NCI-H187 treated with DMSO at 0.1 percent for 48 hours (cell line): ENCODE measurements at places on chromosomes 1 and 21.

DNA sequence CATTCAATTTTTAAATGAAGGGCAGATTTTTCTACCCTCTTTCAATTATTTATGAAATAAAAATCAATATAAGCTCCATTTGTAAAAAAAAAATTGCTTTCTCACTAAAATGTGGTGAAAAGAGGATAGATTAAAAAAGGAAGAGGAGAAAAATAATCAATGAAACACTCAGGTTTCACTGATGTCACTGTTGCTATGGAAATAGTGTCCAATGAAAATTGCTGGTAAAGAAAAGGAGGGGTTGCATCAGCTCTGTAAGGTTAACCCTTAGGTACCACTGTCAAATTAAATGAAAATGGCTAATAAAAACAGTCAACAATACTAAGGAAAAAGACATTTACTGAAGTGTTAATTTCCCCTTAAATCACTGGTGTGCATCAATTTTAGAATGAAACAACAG is 91.6 kb upstream of the TTC39A start:
- DNase-seq: no peak

- DNase-seq: no peak
These were observed 52.2 kb downstream of the KIRREL1 start for GRCh38 chr1:158045639-158046038.

DNA sequence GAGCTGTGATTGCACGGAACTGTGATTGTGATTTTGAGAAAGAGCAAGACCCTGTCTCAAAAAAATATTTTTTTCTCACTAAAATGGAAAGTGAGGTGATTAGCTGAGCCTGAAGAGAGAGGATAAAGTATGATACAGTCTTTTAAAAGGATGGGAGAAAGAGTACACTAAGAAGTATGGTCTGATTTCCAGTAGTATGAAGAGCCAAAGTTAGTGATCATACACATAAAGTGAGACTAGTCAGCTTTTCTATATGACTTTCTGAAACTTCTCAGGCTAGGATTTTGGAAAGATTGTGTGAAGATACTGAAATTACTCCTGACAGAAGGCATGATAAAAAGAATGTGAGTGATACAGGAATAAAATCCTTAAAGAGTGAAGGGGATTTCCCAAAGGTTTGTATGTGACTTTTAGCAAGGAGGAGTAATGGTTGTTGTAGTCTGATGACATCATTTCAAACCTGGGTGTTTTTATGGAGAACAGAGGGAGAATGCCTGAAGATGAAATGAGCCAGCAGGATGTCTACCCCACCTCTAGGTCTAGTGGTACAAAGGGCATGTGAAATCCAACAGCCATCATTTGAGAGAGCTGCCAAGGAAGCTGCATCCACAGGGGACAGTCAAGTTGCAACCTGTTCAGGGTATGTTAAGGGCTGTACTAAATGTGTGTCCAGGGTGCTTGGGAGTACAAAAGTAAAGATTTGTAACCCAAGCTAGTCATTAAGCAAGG is 157.7 kb downstream of the PIK3R3 start:
- no peak for DNase-seq

DNA sequence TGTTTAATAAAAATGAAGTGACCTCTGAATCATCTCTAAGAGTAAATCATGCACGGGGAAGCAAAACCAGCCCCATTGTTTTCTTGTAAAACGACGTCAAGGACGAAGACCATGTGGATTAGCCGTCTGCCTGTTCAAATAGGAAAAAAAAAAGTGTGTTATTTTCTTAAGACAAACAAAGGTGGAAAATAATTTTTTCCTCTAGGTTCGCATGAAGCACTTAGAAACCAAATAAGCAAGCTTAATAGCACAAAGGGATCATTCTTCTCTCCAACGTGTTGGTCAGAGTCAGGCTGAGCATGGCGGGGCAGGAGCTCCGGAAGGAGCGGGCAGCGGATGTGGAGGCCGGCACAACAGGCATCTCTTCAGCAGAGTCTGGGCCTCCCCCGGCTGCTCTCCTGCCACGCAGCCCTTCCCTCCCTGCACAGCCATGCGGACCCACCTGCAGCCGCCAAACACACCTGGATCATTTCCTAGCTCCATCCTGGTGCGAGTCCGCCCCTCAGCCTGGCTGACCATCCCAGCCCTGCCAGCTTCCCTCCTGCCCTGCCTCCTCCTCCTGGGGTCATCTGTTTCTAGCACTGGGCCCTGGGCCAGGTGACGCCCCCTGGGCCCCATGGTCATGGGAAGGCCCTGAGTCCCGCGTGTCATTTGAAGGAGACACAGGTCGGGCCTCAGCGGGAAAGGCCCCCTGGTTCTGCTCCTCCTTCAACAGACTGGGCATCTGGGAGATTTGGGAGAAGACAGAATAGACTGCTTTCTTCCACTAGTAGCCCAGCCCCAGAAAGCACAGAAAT is 40.2 kb downstream of the MX1 start:
- DNase-seq: no peak

- DNase-seq: no peak
These were observed 11.2 kb upstream of the ZNF124 start for GRCh38 chr1:247182994-247183393.

GRCh38 chr1:47901001-47901575 is 96.1 kb downstream of the TRABD2B start:
- DNase-seq: peak; percentile 65

GRCh38 chr1:230109895-230110667 is 43.0 kb downstream of the GALNT2 start:
- no peak for DNase-seq

DNA sequence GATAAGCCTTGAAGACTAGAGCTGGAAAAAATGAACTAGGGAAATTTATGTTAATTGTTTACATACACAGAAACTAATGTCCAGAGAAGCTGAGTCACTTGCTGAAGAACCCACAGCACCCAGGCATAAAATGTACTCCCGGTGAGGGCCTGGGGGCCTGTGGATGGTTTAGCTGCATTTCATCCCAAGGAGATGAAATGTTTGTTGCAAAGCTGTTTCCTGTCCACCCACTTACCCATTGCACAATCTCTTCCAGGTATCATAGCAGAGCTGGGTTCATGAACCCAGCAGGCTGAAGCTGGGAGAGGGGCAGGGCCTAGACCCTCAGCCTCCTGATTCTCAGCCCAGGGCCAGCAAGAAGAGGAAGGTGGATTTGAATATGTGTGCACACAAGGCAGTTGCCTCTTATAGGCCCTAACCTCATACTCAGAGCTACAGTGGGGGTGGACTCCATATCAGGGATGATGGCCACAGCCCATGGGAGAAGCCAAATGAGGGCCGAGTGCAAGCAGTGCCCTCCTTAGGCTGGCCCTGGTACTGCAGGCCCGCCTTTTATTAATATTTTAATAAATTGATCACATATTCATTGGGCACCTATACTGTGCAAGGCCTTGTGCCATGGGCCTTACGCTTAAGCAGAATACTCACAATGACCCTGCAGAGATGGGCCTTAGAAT is 110.8 kb downstream of the LACTBL1 start:
- no peak for DNase-seq

DNA sequence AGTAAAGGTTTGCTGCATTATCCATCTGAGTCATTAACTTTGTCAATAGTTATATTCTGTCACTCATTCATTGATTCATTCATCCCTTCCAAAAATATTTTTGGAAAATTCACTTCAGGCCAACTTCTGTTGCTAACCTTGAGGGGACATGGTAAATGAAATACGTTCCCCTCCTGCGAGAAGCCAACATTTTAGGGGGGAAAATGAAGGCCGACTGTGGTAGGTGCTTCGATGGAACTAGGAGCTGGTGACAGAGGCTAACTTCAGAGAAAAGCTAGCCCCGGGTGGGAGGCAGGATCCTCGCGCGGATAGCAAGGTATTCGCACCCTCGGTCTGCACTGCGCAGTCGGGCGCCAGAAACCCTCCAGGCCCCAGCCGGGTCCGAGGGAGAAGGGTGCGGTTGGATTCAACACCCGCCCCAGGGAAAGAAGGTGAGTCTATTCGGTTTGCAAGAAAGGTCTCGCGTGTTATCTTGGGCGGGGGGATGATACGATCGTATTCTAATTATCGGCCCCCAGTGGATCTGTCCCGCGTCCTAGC is 646 bp upstream of the RRP15 start:
- no peak for DNase-seq

- peak; percentile 5 for DNase-seq
These were observed 1.1 kb downstream of the AKT3 start for GRCh38 chr1:243848858-243849420.

- no peak for DNase-seq
These were observed 170.1 kb downstream of the CRB1 start for GRCh38 chr1:197438010-197438790.

DNA sequence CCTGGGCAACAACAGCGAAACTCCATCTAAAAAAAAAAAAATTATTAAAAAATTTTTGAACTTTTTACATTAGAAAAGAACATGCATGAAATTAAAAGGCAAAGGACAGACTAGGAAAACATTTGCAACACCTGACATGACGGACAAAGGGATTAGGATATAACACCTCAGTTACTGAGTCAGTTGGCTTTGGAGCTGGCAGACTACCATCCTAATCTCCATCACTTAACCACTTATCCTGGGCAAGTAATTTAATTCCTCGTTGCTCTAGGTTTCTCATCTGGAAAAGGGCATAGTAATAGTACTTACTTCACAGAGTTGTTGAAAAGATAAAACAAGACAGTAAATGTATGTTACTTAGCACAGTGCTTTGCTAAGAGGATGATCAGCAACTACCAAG is 11.9 kb downstream of the HECTD3 start:
- no peak for DNase-seq

DNA sequence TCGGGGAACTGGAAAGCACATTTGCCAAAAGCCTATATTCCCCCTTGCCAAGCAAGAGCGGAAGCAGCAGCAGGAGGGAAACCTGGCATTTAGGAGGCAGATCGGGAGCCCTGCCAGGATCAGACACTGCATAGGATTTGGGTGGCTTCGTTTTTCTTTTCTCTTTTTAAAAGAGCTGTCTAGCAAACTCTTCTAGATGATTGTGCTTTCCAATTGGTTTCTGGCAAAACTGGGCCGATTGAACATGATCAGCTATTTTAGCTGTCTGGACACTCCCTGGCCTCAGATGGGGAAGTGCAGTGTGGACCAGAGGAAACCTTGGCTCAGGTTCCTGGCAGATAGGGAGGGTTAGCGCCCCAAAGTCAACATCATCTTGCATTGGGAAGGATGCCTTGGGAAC is 414.0 kb upstream of the KAZN start:
- no peak for DNase-seq

DNA sequence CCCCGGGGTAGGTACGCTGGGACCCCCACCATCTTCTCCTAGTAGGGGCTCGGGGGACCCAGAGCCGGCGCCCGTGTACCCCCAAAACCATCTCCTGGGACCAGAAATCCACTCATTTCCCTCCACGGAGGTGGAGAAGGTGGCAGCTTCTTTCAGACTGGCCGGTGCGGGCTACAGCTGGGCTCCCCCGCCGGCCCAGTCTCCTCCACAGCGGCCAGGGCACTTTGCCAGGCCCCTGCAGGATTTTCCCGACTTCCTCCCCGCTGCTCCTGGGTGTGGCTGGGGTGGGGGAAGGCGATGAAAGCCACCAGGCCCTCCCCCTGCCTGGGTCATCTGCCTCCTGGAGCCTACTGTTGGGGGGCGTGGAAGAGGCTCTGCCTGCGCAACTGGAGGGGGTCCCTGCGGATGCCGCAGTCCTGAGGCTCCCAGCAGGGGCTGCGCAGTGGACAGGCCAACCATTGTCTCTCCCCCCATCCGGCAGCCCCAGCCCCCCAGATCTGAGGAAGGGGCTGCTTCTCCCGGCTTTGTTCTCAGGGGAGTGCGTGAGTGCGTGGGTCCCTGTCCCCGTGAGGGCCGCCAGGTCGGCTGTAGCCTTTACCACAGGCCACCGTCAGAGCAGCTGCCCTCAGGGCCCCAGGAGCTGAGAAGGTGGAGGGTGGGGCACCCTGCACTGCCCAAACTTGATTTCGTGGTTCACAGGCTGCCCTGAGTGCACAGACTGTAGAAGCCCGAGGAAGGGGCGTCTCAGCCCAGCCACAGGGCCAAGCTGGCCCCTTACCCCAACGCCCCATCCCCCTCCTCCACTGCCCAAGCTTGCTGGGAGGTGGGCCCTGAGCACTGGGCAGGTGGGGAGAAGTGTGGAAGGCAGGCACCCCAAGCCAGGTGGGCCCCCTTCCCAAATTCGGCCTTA is 1.3 kb downstream of the AGRN start:
- DNase-seq: no peak

- no peak for DNase-seq
These were observed 706 bp downstream of the C21orf91 start for GRCh38 chr21:17818186-17819113.

DNA sequence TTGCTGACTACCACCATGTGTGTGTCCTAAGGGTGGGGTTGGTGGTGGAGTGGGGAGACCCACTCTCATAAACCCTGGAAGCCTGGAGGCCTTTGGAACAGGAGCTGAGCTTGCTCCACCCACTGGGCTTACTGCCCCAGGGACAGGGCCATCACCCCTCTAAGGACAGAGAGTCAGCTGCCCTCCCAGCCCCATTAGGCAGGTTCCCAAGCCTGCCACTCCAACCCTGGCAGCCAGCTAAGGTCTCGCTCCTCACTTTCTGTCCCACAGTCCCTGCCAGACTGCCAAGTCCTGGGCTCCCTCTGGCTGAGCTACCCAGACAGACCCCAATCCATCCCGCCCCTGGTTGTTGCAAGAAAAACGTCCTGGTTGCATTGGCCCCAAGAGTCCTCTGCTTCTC is 3.8 kb downstream of the NT5C1A start:
- DNase-seq: no peak

DNA sequence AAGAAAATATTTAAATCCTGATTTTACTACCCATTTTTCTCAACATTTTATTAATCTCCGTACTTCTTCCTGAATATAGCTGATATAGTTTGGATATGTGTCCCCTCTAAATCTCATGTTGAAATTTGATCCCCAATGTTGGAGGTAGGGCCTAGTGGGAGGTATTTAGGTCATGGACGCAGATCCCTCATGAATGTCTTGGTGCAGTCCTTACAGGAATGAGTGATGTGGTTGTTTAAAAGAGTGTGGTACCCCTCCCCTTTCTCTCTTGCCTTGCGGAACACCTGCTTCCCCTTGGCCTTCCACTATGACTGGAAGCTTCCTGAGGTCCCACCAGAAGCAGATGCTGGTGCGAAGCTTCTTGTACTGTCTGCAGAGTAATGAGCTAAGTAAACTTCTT is 17.5 kb downstream of the RNF115 start:
- no peak for DNase-seq

- DNase-seq: no peak
These were observed 322.1 kb upstream of the TMPRSS15 start for GRCh38 chr21:18725653-18726052.

DNA sequence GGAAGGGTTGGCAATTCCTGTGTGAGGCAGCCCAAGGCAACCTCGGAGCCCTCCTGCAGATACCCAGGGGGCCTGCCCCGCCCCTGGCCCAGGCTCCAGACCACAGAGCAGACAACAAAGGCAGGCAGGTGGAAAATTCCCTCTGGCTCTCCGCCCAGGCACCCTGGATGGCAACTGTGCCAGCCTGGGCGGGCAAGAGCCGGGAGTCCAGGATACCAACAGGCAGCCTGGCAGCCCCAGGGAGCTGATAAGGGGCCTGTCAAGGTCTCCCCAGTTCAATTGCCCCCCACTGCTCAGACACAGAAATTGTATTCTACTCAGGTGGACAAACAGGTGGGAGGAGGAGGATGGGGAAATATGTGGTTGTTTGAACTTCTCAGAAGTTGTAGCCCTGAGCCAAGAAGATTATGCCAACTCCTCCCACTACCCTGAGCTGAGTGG is 15.4 kb upstream of the GPR37L1 start:
- no peak for DNase-seq
